ENCODE measurements at places on chromosomes 5 and 9. TPM values are rescaled to one million over a fixed set of nuclear protein-coding genes. Genes with fewer than 3 reads are reported as not detected.

PCDHA9 gene
- not detected for total RNA-seq

DNA sequence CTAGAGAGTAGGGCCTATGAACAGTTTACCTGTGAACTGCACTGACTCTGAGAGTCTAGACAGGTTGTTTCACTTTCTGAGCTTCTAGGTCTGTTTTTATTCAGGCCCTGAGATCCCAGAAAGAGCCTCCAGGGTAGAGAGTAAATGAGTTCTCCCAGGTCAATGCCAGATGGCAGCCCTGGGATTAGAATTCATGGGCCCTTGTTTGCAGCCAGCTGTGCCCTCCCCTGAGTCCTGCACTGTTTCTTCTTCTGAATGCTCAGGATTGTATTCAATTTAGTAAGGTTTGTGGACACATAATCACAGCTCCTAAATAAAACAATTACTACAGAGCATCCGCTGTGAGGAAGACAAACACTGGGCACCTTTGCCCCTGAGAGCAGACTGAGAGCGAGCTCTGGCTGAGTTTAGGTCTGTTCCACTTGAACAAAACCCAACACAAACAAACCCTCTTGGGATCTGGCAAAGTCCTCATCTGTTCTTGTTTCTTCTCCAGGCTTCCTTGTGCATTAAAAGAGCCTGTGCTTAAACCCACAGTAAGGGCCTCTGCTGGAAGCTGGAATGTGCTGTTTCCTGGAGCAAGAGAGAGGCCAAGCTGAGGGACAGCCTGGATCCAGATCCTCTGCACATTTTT, 29.9 kb downstream of the FAM219A start:
- DNase-seq: no peak

GRCh38 chr5:82620957-82621600, 342.9 kb upstream of the RPS23 start:
- DNase-seq: peak; percentile 10

DNA sequence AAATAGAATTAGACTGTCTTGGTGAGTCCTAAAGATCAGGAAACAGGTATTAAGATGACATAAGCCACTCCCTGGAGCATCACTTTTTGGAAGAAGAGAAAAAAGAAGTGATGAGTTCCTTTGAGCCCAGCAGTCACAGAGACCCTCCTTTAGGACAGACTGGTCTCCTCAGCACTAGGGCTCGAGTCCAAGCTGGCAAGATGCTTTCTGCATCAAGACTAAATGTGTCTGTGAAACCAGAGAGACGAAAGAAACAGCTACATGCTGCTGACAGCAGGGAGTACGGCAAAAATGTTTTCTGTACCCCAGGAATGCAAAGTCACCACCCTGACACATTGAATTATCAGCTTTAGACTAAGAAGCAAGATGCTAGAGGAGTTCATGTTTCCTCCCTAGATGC, 184.5 kb downstream of the CRB2 start:
- DNase-seq: no peak

DNA sequence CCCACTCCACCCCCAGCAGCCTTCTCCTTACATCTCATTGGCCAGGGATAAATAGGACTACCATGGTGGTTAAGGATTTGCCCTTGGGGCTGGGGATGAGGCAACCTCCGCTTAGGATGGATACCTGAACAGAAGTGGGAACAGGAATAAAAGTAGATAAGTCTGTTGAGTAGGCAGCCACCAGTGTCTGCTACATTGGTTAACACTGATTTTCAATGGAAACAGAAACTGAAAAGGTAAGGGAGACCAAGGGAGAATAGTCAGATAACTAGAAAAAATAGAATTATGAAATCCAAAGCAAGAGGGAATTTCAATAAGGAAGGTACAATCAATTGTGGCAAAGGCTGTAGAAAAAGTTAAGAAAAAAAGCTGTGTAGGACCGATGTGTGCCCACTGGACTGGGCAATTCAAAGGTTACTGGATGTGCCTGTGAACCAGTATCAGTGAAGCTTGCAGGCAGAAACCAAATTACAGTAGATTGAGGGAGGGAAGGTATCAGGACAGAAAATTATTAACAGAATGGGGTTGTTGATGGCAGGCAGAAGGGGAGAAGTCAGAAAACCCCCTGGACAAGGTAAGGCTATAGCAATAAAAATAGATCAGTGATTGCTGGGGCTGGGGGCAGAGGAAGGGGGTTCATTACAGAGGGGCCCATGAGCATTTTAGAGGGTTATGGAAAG, 48.7 kb downstream of the DNAJC21 start:
- DNase-seq: no peak

GRCh38 chr5:181233801-181234454, 9.8 kb downstream of the RACK1 start:
- DNase-seq: no peak

Data from activated CD4-positive, alpha-beta T cell treated with anti-CD3 and anti-CD28 coated beads for 36 hours (primary cell).